Foreskin keratinocyte (primary cell): ENCODE measurements at places on chromosomes 16 and 17.

DNA sequence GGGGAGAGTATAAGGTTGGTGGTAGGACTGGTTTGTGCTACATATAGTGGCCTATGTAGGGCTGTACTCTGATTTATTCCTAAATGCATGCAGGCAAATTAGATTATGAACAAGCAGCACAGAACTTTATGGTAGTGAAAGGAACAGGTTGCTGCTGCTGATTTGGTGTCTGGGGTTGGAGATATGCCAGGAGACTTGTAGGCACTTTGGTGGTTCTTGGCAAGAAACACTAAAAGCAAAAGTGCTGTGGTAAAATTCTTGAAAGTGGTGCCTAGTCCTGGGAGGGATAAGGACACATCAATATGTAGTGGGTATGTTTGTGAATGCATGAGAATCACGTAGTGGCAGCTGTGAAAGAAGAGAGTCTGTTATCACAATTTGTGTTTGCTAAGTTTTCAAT, 2126.0 kb downstream of the TP53TG3F start:
- DNase-seq, result no peak

GRCh38 chr16:59355704-59356103, 621.6 kb upstream of the GOT2 start:
- DNase-seq, result no peak

DNA sequence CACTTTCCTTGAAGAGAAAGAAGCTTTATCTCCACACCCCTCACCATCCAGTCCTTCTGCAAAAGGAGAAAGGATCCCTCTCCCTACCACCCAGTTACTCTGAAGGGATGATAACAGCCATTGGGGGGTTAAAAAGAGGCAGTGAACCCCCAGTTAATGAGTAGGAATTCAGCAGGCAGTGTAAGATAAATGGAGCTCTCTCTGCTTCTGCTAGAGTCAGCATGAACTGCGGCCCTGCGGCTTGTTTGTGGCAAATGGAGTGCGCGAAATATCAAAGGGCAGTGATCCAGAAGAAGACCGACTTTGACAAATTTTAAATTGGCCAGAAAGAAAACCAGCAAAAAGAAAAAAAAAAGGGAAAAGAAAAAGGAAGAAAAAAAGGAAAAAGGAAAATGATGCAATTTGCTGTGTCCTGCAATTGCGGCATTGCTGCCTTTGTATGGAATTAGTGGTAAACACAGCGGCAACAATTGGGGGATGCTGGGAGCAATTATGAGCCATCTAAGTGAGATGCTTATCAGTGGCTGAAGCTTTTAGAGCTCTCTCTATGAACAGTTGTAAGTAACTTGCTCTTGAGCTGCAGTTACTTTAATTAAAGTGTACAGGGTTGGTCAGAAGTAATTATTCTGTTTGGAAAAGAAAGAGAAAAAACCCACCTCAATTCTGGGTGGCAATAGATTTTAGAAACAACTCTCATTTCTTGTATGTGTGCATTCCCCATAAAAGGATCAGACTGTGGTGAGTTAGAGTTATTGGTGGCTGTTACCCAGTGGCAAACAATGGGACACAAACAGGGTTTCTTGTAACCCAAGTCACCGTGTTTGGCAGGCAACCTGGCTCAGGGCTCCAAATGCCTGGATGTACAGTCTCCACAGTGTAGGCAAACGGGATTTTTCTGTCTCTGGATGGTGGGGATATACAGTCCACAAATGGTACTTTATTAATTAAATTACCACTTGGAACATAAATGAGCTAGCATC, 161.3 kb downstream of the AATF start:
- no peak for DNase-seq

DNA sequence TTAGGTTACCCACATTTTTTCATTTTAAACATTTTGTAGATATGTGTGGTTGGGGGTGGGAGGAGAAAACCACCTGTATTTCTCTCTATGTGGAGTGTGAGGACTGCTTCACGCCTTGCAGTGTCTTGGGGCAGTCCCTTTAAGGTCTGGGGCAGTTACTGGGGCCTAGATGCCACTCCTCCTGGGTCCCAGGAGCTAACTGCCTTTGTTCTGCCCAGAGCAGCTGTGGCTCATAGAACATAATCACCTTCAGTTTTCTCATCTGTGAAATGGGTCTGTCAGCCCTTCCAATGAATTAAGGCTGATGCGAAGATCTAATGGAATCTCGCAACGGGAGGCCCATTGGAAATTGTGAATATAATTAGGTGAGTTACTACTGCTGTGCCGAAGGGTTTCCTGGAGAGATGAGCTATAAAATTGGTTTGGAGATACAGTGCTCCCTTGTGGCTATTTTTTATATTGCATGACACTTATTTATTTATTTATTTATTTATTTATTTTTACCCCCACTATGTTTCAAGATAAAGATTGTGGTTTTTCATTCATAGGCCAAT, 22.9 kb downstream of the DHRS7C start:
- no peak for DNase-seq

GRCh38 chr17:82076785-82077591, 11.4 kb upstream of the DUS1L start:
- no peak for DNase-seq

DNA sequence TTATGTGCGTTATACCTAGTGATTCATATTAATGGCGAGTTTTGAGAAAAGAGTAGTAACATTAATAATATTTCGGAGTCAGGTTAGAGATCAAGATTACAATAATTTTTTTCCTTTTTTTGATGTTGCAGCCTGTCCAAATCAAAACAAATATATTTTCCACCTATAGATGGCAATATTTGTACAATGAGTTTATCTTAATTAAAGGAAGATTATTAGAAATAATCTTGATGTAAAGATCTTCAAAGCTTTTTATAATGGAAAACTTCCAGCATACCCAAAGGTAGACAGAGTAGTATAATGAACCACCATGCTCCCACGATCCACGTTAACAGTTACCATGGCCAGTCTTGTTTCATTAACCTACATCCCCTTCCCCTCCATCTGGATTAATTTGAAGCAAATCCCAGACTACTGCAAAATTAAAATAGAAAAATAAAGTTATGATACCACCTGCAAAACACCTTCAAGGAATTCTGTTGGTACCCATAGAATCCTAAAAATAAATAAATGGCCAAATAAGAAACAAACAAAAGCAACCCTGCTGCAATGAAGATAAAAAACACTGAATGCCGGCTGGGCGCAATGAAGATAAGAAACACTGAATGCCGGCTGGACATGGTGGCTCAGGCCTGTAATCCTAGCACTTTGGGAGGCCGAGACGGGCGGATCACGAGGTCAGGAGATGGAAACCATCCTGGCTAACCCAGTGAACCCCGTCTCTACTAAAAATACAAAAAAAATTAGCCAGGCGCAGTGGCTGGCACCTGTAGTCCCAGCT, 46.5 kb upstream of the GINS3 start:
- no peak for DNase-seq

DNA sequence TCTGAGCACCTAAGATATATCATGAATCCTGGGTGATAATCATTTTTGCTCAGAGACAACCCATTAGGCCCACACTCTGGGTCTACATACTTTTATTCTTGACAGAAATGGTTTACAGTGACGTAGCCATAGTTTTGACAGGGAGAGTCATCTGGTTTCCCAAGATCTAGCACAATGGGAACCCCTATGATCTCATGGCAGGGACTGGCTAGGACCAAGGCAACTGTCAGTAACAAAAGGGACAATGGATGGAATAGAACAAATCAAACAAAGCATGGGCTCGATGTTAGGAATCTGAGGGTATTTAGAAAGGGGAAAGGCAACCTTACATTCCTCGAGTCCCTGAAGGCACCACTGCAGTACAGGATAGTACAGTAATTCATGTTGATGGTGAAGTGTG, 20.5 kb downstream of the CFAP97D1 start:
- DNase-seq, result no peak

GRCh38 chr17:66944351-66945146, 20.0 kb upstream of the CACNG4 start:
- no peak for DNase-seq

DNA sequence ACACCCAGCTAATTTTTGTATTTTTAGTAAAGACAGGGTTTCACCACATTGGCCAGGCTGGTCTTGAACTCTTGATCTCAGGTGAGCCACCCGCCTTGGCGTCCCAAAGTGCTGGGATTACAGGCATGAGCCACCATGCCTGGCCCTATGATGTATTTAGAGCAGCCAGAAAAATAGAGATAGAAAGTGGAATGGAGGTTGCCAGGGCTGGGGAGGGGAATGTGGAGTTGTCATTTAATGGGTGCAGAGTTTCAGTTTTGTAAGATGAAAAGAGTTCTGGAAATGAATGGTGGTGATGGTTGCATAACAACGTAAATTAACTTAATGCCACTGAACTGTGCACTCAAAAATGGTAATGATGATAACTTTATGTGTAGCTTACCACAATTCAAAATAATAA, 31.6 kb upstream of the NPTX1 start:
- no peak for DNase-seq

DNA sequence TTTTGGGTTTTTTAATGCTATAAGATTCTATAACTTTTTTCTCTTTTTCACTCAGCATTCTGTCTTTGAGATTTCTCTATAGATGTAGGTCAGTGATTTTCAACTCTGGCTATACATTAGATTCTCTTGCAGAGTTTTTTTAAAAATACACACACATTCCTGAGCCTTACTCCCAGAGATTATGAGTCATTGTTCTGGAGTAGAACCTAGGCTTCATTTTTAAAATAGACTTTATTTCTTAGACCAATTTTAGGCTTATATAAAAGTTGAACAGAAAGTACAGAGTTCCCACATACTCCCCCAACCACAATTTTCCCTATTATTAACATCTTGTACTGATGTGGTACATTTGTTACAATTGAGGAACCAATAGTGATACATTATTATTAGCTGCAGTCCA, 63.3 kb downstream of the CYB561 start:
- DNase-seq, result no peak

DNA sequence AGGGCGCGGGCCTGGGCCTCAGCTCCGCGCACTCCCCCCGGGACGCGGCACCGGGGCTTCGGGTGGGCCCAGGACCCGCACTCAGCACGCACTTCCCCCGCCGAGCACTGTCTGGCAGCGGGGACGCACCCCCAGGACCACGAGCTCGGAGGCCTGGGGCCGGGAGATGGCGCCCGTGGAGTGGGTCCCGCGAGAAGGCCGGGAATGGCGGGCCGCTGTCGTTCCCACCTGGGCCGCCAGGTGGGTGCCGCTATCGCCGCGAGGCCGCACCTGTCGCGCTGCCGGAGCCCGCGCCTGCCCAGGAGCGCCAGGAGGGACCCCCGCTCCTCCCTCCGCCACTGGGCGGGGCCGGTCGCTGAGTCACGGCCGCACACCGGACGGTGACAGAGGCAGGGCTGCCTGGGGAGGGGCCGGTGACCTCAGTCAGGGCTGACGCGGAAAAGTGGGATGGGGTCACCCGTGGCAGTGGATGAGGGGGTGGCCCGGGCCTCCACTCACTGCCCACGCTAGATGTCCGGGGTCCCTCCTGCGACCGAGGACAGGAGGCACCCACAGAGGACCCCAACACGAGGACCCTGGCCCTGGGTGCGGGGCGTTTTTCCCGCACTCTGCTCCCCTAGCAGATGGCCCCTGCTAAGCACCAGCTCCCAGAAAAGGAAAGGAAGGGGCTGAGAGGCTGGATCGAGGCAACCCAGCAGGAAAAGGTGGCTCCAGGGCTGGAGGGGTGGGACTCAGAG, 6.9 kb upstream of the ACTG1 start:
- DNase-seq, result no peak
